ENCODE measurements at places on chromosomes 3 and 15.

DNA sequence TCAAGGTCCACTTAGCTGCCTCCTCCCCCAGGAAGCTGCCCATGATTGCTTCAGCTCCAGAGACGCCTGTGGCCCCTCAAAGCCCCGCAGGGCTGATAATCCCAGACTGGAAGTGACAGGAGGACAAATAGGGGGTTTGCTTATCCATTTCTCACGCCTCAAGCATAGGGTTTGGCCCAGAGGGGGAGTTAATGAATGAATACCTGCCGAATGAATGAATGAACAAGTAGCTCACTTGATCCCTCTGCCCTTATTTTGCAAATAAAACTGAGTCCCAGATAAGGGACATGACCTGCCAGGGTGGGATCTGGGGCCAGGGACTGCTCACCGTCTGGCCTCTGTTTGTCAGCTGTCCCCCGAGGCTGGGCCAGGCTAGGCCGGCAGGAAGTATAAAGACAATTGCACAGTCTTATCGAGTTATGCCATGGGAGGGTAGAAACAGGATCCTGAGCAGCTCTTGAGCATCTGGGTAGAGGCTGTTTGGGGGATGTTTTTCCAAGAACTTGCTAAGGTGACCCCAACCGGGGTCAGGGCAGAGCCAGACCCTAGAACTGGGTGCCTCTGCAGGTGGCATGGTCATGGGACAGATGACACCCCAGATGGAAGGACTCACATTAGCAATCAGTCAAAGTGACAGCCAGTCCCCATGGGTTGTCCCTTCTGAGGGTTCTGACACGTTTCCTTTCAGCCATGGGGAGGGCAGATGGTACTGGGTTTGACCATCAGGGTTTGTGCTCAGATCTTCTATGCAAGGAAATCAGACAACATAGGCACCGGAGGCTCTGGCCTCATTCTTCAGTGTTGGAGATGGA lies 45.0 kb downstream of the IQSEC1 start:
- no peak for DNase-seq

DNA sequence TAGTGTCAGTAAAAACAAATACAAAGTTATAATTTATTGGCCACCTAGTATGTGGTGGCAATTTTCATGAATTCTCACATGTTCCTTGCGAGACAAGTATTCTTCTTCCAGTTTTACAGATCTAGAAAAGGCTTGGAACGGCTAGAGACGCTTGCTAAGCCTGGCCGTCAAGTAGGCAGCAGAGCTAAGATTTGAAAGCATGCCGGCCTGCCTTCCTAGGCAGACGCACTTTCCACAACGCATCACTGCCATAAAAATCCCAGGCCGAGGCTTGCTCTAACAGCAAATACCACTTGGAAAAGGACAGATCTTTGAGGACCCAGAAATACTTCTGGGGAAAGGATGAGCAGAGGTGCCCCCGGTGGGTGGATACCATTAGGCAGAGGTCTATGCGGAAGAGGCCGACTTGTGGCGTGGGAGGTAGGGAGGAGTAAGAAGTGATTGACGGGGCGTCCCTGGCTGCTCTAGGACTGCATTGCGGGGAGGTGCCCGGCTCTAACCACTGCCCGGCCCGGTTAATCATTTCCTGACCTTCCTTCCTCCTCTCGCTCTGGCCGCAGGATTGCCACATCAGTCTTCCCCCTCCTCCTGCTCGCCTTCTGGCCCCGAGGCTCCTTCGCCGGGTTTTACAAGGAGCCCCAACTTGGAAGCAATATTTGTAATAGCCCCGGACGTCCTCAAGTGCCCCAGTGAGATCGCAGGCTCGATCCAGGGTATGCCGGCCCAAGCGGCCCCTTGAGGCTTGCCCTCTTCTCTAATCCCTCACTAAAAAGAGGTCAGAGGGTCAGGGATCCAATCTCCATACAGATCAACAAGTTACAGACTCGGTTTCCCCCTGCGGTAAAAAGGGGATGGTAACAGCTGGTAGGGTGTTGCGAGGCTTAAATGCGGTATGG lies 1.3 kb upstream of the USP3 start:
- peak; percentile 98 for DNase-seq

DNA sequence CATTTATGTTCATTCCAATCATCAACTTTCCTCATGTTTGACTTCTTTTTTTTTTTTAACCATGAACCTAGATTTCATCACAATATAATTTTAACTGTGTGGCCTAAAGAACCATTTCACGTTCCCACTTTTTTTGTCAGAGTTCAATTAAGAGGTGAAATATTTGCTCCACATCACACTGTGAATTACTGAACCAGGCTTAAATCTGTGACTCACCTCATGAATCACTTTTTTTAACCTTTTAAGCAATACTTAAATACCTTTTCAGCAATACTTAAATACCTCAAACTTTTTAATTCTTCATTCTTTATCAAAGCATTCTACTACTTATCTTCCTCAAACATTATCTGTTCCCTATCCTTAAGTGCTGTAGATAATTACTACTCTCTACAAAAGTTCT lies 137.6 kb downstream of the SI start:
- no peak for DNase-seq

GRCh38 chr3:194007592-194008337 lies 128.2 kb upstream of the HES1 start:
- no peak for DNase-seq

DNA sequence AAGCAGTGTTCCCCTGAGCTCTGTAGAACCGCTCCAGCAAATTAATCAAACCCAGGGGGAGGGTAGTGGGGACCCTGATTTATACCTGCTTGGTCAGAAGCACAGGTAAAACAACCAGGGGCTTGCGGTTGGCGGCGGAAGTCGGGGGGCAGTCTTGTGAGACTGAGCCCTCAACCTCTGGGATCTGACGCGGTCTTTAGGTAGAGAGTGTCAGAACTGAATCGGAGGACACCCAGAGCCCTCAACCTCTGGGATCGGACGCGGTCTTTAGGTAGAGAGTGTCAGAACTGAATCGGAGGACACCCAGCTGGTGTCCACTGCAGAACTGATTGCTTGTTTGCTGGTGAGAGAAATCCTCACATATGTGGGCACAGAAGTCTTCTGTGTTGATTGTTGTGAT lies 12.9 kb upstream of the PAQR5 start:
- no peak for DNase-seq

- peak; percentile 93 for DNase-seq
Measured at GRCh38 chr3:183260167-183260904, 7.3 kb downstream of the B3GNT5 start.

- no peak for DNase-seq
Measured at GRCh38 chr15:43403616-43404015, 32.7 kb downstream of the TUBGCP4 start.

DNA sequence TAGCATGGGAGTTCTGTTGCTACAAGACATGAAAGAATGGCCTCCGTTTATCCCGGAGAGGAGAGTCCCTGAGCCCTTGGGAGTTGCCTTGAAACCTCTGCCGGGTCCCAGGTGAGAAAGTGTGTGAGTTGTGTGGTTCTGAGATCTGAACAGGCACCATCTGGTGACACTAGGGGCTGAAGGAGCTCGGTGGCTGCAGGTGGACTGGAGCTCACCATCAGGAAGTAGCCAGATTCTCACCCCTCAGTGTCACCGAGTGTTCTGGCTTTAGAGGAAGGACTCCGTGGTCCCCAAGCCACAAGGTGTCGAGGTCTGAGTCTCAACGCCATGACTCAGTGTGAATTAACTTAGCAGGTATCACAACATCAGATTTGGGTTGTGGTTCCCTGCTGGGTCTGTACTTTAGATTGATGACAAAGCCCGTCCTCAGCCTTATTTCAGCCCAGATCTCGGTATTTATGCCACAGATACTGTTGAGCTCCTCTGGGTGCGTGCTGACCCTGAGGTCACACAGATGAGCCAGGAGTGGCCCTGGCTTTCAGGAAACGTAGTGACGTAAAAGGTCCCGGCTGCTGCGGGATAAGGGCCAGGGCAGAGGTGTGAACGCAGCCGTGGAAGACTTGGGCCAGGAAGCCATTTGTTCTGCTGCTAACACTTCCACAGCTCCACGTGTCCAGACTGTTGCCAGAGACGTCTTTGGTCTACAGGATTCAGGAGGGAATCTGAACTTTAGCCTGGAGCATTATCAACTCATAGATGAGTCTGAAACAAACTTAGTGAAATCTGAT lies 54.4 kb downstream of the PGPEP1L start:
- DNase-seq, result no peak

- no peak for DNase-seq
Measured at GRCh38 chr3:30629746-30630145, 23.3 kb downstream of the TGFBR2 start.

DNA sequence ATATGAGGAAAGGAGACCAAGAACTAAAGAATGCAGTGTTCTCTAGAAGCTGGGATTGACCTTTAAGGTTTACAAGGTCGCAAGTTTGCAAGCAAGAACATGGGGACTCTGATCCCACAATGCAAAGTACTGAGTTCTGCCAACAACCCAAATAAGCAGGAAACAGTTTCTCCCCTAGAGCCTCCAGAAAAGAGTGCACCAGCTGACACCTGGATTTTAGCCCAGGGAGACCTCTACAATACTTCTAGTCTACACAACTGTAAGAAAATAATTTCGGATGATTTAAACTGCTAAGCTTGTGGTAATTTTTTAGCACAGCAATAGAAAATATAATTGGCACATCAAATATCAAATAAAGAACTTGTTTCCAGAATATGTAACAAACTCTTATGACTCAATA lies 46.4 kb downstream of the EHHADH start:
- DNase-seq, result no peak

- peak; percentile 86 for DNase-seq
Measured at GRCh38 chr3:132290833-132291232, 26.4 kb upstream of the ACP3 start.

DNA sequence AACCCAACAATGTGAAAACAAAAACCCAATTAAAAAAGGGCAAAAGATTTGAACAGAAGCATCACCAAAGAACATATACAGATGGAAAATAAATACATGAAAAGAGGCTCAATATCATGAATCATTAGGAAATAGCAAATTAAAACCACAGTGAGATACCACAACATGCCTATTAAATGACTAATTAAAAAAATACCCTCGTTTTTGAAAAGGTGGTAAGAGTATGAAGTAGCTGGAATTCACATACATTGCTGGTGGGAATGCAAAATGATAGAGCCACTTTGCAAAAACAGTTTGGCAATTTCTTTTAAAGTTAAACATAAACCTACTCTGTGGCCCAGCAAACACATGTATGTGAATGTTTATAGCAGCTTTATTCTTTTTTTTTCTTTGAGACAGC lies 75.8 kb downstream of the B3GNT5 start:
- no peak for DNase-seq

All from Kasumi-1 (cell line).